ENCODE measurements at places on chromosomes 3 and 15.

- DNase-seq: peak; percentile 83
Measured at GRCh38 chr3:171791692-171792076, 18.6 kb downstream of the PLD1 start.

GRCh38 chr3:31831591-31831990 lies 149.5 kb downstream of the OSBPL10 start:
- DNase-seq: no peak

DNA sequence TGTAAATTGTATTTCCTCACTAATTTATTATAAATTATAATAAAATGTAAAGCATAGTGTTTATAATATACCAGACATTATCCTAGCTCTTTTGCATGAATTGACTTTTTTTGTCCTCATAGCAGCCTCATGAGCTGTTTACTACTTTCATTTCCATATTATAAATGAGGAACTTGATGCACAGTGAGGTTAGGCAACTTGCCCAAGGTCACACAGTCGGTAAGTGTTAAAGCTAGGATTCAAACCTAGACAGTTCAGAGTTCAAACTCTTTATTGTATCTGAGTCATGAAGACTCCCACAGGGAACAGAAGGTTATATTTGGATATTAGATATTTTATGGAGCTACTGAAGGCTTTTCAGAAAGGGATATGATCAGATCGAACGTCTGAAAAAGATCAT lies 322.2 kb upstream of the SATB1 start:
- DNase-seq: no peak

DNA sequence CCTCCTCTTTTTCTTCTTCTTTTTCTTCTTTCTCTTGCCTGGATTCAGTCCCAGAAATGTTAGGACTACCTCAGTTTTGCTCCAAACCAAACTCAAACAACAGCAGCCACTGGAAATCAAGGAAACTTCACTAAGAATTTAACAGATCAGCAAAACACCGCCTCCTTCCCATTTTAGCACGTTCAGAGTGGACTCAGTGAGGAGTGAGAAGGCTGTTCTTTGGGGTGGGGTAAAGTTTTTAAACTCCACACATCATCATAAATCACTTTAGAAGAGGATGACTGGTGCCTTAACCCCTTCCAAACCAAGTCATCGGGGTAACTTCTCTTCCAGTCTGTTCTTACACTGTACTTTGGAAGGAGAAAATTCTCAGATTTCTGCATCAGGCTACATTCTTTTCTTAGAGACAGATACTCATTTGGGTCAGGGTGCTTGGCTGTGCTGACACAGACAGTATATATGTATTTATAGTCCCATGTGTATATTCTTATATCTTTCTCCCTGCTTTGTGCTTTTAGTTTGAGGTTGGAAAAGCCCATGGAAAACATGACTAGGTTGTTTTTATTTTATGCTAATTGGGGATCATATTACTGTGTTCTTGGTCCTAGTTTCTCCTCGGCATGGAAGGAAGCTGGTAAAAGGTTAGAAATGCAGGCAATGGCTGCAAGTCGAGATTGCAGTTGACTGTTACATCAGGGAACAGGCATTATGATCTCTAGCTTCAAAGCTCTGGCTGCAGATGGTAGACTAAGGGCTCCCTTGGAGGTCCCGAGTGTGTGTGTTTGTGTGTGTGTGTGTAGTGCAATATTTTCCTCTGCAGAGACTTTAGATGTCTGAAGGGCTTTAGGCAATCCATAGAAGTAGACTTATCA lies at the start of gene CCDC80:
CCDC80 (minus strand) TSS at position 214 of the 872 bp plus-strand sequence. CDS start 1,238 bp downstream, outside the sequence.
- DNase-seq: peak; percentile 88

DNA sequence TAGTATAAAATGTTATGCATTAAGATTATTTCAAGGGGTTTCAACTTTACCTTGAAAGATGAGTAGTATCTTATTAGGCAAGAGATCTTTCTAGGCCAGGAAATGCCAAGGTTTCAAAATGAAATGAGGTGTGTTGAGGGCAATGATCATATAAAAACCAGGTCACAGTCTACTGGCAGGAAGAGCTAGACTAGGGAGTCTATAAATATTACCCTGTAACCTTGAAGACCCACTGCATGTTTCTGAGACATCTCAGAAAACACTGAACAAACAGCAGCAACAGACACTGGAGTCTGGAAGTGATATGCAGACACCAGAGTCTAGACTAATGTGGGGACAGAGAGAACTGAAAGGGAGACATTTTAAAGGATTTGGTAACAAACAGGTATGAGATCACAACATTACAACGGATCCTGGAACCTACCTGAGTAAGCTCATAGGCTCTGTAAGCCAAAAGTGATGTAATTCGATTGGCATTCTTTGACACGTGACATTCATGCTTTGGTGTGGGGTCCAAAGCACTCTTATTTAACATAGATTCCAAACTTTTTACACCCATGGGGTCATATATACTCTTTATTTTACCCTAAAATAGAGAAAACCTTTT lies 15.0 kb downstream of the TASOR start:
- no peak for DNase-seq

- DNase-seq: peak; percentile 50
Measured at GRCh38 chr15:91706322-91707032, 147.0 kb upstream of the SLCO3A1 start.

- no peak for DNase-seq
Measured at GRCh38 chr3:40329071-40329470, 19.6 kb downstream of the EIF1B start.

DNA sequence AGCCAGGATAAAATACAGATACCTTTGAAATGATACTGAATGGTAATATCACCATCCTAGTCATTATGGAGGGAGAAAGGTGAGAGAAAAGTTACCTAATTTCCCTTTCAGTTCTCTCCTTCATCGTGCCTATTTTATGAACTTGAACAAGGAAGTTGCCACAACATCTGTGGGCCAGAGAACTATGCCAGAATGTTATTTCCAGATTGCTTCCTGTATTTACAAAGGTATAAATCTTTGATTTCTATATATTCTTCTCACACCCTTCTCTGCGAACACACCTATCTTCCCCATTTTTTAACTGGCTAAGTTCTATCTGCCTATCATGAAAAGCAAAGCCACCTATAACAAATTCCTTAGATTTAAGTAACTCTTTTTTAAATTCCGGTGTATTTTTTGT lies 163.6 kb upstream of the GRM7 start:
- no peak for DNase-seq

DNA sequence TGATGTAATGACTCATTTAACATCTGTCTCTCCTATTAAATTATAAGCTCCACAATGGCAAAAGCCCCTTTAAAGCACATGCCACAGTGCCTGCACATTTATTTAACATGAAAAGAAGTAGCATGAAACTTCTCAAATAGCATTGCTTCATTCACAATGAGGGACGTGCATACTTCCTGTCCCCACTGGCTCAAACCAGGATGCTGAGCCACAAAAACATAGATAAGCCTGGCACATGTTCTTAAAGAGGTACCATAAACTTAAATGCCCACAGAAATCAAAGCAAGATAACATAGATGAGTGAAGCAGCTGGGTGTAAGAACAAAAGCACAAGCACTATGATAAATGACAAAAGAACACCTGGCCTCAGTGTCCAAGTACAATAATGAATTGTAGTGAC lies 3.8 kb downstream of the TP53BP1 start:
- no peak for DNase-seq

DNA sequence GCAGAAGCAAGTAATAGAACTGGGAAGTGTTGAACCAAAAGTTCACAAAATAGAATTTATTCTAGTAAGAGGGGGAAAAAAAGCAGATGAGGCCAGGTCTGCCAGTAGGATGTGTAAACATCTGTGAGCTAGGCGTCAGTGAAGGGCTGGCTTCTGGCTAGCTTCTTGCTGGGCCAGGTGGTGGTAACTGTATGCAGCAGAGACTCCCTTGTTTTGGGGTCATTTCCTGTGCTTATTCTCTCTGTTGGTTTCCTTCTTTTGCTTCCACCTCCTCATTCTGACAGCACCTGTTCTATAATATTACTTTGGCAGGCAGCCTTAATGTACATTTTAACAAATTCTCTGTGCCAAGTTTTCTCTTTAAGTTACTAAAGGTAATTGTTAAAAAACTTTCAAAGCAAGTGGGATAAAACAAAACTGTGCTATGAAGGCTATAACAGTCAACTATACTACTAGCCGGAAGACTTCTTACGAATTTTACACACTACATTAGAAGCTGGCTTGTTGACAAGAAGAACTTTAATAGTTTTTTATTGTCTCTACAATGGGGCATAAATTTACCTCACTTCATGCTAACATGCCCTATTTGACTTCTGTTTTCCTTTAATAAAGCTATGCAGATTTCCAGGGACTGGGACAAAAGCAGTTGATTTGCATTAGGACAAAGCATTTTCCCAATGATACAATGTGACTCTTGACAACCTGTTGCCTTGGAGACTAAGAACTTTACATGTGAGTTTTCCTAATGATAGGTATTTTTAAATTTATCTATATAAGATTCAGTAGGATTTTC lies 318.8 kb upstream of the NAALADL2 start:
- DNase-seq: no peak

GRCh38 chr3:60079076-60079475 lies 1029.3 kb upstream of the CFAP20DC start:
- no peak for DNase-seq

- DNase-seq: no peak
Measured at GRCh38 chr3:106640353-106640752, 736.9 kb upstream of the CCDC54 start.

DNA sequence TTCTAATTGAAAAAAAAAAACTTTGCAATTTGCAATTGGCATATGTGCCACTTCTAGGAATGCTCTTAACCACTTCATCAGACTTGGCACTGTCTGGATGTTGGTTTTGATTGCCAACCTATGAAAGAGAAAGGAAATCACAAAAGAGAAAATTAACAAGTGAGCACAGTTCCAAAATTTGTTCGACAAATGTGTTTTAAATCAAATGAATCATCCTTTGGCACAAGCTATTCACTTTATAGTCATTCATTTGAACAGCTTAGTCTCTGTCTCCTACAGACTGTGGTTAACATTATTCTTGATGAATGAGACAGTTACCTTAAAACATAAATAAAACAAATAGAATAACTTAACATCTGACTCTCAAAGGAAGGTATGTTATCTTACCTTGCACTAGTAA lies 265.0 kb downstream of the EPHA3 start:
- DNase-seq: no peak

- no peak for DNase-seq
Measured at GRCh38 chr3:63588895-63589294, 63.6 kb upstream of the SNTN start.

GRCh38 chr15:67543348-67543718 lies 830 bp downstream of the MAP2K5 start:
- no peak for DNase-seq

- DNase-seq: no peak
Measured at GRCh38 chr15:51121631-51122225, 27.0 kb upstream of the TNFAIP8L3 start.

- no peak for DNase-seq
Measured at GRCh38 chr3:139468399-139468798, 7.9 kb downstream of the RBP2 start.

DNA sequence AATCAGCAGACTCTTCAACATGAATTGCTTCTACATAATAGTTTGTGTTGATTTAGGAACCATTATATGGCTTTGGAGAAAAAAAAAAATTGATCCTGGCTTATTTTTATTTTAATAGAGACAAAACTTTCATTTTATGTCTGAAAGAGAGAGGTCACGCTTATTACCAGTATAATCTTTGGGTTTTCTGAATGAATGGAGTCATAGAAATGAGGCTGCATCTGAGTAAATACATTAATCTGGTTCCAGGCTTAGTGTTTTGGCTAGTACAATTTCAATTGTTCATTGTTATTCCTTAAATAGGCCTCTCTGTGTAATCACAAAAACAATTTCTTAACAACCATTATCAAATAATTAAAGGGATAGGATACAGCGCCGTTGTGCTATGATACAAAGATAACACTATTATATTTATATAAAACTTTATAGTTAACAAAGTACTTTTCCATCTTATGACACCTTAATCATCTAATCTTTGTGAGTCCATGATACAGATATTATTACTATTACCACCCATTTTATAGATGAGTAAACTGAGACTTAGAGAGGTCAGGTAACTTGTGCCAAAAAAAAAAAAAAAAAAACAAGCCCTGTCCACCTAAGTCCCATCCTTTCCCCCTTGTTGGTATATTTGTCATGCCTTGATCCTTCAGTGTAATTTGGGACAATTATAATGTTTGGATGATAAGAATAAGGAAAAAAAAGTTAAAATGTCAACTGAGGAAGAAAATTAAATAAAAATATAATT lies 41.8 kb upstream of the GOLM2 start:
- DNase-seq: no peak

- DNase-seq: peak; percentile 33
Measured at GRCh38 chr3:129439226-129439816, 427 bp downstream of the MBD4 start.

DNA sequence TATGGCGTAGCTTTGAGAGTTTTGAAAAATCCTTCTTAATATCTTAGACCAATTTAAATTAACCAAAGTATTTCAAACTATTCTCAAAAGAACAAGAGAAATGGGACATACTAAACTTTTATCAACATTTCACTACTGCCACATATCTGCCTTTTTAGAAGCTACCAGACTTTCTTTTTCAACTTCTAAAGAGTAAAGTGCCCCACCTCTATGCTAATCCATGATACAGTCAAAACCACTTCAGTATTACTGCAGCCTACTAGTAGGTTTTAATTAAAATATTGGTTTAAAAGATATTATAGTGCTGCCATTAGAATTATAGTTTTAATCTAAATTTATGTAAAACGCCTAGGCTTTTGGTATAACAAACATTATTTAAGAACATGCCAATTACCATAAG lies 15.1 kb downstream of the HERC1 start:
- no peak for DNase-seq

DNA sequence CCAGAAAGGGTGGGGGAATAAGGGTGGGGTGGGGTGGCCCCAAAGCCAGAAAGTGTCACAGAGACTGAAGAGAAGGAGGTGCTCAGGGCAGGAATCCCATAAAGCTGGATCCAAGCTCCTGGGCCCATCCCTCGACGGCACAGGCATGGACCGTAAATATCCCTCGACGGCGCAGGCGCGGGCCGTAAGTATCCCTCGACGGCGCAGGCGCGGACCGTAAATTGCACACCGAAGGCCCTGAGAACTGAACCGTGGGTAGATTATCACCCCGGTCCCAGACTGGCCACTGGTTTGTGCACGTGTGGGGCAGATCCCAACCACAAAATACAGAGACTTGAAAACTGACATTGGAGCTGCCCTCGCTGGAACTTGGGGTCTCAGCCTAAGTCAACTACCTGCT lies 41.3 kb upstream of the MUC4 start:
- no peak for DNase-seq

DNA sequence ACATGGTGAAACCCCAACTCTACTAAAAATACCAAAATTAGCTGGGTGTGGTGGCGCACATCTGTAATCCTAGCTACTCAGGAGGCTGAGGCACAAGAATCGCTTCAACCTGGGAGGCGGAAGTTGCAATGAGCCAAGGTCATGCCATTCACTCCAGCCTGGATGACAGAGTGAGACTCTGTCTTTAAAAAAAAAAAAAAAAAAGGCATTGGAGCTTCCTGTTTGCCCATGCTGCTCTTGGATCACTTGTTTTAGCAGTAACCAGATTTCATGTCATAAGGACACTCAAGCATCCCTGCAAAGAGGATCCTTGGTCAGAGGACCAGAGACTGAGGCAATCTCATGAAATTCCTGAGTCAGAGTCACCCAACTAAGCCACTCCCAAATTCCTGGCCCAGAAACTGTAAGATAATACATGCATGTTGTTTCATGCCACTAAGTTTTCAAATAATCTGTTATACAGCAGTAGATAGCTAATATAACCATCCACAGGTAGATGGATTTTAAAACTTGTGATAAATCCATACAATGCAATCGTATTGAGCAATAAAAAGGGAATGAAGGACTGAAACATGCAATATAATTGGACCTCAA lies 82.0 kb upstream of the XXYLT1 start:
- DNase-seq: peak; percentile 85

GRCh38 chr3:100971798-100972197 lies 21.4 kb downstream of the ABI3BP start:
- no peak for DNase-seq

- DNase-seq: no peak
Measured at GRCh38 chr3:154598166-154598565, 168.2 kb upstream of the GPR149 start.
